ENCODE measurements at places on chromosomes 6 and 20.
A peak's percentile ranks its signal among the peaks of the same experiment; 100 is the strongest.

DNA sequence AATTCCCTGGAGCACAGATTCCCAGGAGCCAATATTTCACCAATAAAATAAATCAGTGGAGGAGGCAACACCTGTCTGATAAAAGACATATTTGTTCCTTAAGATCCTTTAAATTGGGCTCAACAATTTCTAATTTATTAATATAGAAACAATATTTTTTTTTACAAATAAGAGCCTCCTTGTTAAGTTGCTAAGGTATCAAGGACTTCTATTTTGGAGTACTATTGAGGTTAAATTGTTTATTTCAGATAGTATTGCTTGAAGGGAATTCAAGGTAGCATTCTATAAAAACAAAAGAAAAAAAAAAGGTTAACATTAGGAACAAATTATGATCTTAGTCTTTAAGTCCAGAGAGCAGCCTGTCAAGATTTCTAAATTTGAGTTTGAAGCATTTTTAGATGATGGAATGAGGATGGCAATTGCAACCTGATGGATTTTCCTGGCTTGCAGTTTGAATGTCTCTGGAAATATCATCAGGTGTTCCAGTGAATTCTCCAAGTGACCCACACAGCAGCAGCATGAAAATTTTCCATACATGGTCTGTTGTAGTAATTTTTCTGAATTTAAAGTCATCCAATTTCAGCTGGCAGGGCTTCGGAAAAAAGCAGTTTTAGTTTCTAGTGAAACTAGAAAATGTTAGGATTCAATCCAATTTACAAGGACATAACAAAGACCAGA, 19.3 kb upstream of the NCR2 start:
- no peak for DNase-seq

DNA sequence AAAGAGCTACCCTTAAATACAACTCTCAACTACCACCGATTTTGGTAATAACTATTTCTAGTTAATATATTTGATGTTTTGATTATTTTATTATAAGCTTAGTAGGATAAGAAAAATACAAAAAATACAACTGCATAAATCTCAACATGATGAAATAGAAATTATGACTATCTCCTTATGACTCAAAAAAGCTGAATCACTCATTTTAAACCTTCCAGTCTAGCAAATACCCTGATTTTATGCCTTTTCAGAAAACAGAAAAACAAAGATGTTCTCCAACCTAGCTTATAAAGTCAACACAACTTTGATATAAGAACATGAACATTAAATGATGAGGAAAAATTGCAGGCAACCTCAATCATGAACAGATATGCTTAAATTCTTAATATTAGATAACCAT, 40.2 kb upstream of the DSE start:
- DNase-seq: no peak

- no peak for DNase-seq
Observed at GRCh38 chr20:46150943-46151342, 32.8 kb downstream of the CD40 start.

DNA sequence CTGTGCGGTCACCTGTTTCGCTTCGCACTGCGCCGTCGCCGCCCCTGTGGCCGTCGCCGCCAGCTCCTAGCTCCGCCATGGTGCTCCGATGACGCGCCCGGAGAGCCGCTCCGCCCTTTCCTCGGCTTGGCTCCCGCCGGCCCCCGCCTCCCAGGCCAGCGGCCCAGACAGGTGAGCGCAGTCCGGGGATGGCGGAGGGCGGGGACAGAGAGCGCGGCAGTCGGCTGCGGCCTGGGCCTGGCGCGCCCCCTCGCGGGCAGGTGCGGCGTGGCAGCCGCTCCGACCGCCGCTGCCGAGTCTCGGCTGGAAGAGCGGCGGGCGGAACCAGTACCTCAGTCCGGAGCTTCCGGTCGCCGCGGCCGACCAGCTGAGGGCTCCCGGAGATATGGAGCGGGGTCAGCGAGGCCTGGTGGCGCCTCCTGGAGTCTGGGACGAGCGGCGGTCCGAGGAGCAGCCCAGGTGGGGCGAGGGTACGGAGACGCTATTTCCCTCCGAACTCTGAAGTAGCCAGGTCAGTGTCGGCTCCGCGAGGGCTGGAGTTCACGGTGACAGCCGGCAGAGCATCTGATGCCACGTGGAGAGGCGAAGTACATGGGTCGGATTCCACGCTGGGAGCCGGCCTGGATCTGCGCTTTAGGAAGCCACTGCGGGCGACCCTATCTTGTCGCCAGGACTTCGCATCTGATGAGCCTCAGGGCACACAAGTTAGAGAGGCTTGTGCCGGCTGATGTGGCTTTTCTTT, at the start of gene MAP7:
Gene MAP7 (minus strand): TSS at position 93 of the 742 bp plus-strand sequence. CDS start 14 bp downstream, at position 79.
- peak; percentile 12 for DNase-seq

DNA sequence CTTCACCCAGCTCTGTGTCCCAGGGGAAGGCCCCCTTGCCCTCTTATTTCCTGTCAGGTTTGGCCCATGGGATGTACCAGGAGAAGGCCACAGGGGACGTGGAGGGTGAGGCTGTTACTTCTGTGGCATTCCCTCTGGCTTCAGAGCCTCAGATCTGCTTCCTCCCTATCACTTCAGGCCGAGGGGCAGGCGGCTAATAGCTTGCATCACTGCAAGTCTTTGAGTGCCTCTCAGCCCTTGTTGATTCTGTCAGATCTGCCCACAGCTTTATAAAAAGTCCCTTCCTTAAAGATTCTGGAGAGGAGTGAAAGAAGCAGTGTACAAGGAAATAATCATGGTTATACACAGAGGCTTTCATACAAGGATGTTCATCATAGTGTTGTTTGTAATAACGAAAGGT, 86.9 kb downstream of the LRFN2 start:
- no peak for DNase-seq

GRCh38 chr20:1777476-1777820, 117.8 kb upstream of the SIRPA start:
- no peak for DNase-seq

- DNase-seq: no peak
Observed at GRCh38 chr20:16520154-16520553, 53.1 kb downstream of the KIF16B start.

DNA sequence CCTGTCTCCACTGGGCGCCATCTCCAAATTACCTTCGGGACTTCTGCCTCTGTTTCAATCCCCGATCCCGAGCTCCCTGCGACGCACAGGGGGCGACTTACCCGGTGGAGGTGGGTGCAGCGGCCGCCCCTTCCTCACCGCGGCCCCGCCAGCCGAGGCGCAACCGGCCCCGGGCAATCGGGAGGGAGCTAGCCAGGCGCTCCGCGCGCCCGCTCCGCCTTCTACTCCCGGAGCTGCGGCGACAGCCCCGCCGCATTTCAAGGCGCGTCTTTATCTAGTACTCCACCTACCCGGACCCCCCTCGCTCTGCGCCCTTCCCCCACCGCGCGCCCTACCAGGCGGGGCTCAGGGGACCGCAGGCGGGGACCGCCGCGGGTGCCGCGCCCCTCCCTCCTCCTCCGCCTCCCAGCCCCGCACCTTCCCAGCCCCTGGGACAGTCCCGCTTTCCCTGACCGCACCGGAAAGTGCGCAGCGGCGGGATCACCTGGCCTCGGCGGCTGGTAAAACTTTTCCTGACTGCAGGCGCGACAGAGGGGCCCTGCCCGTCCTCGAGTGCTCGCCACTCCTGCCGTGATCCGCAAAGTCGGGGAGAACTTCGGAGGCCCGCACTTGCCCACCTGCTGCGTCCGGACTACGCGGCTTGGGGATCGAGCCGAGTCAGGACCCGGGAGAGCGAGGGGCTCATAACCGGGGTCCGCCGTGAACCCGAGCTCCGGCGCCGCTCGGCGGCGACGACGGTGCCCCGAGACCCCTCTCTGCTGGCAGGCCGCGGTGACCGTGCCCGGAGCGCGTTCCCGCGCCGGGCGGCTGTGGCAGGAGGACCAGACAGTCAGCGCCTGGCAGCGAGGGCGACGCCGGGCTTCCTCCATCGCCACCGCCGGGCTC, 8.0 kb upstream of the NKX2-2 start:
- DNase-seq: no peak

GRCh38 chr6:6218759-6219085, 101.7 kb downstream of the F13A1 start:
- peak; percentile 66 for DNase-seq

GRCh38 chr20:63150391-63150898, 65.5 kb downstream of the YTHDF1 start:
- DNase-seq: no peak

GRCh38 chr6:136166815-136167214, 83.3 kb downstream of the MTFR2 start:
- no peak for DNase-seq

- DNase-seq: peak; percentile 97
Observed at GRCh38 chr6:85126485-85127167, 323.3 kb upstream of the NT5E start.

GRCh38 chr20:25025986-25026605, 31.8 kb downstream of the ACSS1 start:
- DNase-seq: no peak

DNA sequence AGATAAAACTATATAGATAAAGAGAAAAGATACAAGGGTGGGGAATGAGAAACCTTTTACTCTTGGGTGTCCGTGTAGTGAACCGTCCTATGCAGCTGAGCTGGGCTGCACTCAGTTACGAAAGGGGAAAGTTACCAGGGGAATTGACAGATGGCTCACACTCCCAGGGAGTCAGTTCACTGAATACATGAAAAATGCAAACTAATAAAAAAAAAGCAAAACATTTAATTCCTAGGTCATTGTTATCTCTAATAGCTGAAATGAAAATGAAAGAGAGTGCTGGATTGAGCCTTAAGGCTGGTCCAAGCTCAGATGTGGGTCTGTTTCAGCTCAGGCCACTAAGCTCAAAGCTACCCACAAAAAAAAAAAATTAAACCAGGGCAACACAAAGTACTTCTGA, 138.0 kb downstream of the THBS2 start:
- no peak for DNase-seq

- no peak for DNase-seq
Observed at GRCh38 chr20:2986466-2986865, 57.0 kb upstream of the GNRH2 start.

All from fibroblast of skin of abdomen (primary cell).